ENCODE measurements at places on chromosomes 11 and 22. TPM values are rescaled to one million over a fixed set of nuclear protein-coding genes. Genes with fewer than 3 reads are reported as not detected.
A peak's percentile ranks its signal among the peaks of the same experiment; 100 is the strongest.

DNA sequence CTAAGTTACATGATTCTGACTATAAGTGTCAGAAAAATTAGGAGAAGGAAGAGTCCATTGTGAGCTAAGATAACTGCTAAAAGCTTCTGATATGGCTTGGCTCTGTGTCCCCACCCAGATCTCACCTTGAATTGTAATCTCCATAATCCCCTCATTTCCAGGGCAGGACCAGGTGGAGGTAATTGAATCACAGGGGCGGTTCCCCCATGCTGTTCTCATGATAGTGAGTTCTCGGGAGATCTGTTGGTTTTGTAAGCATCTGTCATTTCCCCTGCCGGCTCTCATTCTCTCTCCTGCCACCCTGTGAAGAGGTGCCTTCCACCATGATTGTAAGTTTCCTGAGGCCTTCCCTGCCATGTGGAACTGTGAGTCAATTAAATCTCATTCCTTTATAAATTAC lies 230.2 kb downstream of the OPCML start:
- DNase-seq = no peak

The KCNJ4 gene
- 18.4 TPM for total RNA-seq

DNA sequence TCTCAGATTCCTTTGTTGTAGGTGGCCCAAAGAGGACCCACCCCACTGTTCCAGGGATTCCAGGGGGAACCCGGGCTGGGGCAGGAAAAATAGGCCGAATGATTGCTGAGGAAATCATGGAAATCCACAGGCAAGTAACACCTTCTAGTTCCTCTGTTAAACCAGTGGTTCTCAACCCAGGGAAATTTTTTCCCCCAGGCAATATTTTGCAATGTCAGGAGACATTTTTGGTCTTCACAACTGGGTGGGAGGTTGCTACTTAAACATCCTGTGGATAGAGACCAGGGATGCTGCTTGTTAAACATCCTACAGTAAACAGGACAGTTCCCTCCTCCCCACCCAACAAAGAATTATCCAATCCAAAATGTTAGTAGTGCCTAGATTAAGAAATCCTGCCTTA lies 84.7 kb downstream of the BTBD10 start:
- DNase-seq = no peak

DNA sequence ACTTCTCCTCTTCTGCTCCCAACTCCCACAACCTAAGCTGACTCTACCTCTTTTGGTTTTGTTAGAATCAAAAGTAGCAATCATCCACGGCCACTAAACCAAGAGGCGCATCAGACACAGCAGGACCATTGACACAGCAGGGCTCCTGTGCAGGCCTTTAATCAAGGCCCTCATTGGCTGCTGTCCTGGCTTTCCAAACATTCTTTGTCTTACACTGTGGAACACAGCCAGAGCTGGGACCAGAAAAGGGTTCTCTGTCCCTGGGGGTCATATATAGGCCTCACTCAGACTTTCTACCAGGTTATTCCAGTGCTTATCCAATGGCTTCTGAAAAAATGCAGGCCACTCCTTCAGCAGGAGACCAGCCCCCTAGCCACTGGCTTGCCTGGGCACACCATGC lies 212.7 kb upstream of the NTM start:
- DNase-seq = no peak

The OR5A1 gene
- total RNA-seq = not detected

DNA sequence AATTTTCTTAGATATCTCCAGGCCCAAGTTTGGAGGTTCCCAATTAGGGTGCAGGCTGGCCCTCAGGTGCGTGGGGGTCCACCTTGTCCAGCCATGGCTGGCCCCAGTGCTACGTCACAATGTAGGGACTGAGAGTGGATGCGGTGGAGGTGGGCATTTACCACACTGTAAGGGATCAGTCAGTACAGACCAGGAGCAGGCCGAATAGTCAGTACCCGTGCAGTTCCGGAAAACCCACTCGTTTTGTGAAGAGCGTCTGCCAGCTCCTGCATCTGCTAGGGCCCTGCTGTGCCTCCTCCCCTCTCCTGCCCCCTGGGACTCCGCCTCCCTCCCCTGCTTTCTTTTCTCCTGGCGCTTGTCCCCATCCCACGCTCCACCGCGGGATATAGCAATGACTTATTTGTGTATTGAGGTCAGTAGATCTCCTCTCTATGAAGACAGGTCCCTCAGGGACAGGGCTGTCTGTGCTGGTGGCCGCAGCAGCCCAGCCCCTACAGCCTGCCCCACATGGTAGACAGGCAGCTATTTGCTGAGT lies 50.4 kb upstream of the SEPTIN5 start:
- DNase-seq = peak; percentile 73

The OR4C45 gene
- not detected for total RNA-seq

GRCh38 chr11:78100676-78101472 lies 21.2 kb upstream of the NDUFC2 start:
- no peak for DNase-seq

The TMEM126B gene
- 53.1 TPM for total RNA-seq

- DNase-seq = no peak
Observed at GRCh38 chr11:107928767-107929507, 689 bp downstream of the RAB39A start.

DNA sequence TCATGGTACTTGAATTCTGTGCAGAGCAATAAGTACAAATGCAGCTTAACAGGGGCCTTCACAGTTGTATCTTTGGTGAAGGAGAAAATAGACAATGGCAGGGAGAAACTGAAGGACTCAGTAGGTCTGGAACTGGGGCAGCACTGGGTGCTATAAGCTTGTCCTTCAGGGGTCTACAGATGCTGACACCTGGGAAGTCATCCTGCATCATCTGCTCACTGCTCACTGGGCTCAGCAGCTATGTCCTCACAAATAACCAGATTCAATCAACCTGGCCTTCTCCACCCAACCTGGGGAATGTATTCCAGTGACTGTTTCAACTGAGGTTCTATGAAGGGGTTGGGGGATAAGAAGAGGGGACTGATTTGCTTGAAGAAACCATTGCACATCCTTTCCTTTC lies 117.0 kb downstream of the ZNF280B start:
- no peak for DNase-seq

GRCh38 chr22:49015459-49015858 lies 812.2 kb downstream of the BRD1 start:
- no peak for DNase-seq

The SSTR3 gene
- not detected for total RNA-seq

DNA sequence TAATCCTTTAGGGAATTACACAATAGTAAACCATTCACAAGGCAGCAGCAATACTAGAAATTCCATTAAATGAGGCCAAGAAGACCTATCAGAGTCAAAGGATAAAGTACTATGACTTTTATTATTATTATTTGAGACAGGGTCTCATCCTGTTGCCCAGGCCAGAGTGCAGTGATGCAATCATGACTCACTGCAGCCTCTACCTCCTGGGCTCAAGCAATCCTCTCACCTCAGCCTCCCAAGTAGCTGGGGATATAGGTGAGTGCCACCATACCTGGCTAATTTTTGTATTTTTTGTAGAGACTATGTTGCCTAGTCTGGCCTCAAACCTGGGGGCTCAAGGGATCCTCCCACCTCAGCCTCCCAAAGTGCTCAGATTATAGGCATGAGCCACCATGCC lies 51.8 kb downstream of the TTC28 start:
- DNase-seq = no peak

The DCDC1 gene
- total RNA-seq = not detected

GRCh38 chr11:86743223-86744118 lies 56.9 kb upstream of the PRSS23 start:
- no peak for DNase-seq

- DNase-seq = no peak
Observed at GRCh38 chr11:19751055-19751454, 38.4 kb downstream of the NAV2 start.

DNA sequence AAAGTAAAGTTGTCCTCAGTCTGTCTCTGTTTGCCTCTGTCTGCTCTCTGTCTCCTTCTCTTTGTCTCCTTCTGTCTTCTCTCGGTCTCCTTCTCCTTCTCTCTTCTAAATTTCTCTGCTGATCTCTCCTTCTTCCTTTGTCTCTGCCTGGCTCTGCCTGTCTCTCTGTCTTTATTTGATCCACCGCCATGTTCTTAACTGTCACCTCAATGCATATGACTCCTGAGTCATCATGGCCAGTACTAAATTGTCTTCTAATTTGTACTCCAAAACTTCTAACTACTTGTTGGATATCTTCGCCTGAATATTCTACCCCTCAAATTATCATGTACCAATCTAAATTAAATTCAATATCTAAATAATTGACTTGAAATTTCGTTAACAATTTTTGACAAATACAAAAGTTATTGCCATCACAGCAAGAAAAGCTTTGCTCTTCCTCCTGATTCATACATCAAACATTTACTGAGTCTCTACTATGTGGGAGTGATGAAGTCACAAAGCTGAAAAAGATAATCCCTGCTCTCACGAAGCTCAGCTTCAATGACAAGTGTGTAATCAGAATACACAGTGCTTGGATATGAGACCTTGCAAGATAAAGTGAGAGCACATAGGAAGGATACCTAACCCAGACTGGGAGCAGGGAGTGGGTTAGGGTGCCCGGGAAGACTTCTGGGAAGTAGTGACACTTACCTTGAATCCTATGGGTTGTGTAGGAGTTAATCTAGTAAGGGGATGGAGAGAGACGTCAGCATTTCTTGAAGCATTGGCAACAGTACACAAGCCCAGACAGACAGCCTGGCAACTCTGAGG lies 193.0 kb downstream of the MAML2 start:
- DNase-seq = no peak

The SIK2 gene
- total RNA-seq = 17.3 TPM

DNA sequence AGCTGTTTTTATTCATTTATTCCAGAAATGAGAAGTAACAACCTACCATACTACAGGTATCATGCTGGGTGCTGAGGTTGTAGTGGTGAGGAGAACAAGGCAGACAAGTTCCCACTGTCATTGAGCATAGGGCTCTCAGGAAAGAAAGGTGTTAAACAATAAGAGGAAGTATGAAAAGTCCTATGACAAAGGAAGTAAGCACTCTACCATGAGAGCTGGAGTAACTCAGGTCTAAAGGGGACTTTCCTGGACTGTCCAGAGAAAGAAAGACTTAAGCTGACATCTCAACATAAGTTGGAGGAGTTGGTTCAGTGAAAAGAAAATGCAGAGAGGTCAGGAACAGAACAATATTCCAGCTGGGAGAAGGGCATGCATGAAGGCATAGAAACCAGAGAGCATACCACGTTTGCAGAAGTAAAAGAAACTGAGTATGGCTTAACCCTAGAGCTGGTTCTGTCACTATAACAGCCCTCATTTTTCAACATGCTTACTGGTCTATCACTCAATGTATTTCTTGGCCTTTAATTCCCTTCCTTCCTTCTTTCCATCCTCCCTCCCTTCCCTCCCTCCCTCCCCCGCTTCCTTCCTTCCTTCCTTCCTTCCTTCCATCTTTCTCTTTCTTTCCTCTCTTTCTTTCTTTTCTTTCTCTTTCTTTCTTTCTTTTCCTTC lies 137.8 kb upstream of the BDNF start:
- DNase-seq = no peak

The ANKK1 gene
- total RNA-seq = not detected

- no peak for DNase-seq
Observed at GRCh38 chr11:117191680-117192400, 7.3 kb upstream of the TAGLN start.

The CTSW gene
- 0.20 TPM for total RNA-seq

The PHOX2A gene
- not detected for total RNA-seq

DNA sequence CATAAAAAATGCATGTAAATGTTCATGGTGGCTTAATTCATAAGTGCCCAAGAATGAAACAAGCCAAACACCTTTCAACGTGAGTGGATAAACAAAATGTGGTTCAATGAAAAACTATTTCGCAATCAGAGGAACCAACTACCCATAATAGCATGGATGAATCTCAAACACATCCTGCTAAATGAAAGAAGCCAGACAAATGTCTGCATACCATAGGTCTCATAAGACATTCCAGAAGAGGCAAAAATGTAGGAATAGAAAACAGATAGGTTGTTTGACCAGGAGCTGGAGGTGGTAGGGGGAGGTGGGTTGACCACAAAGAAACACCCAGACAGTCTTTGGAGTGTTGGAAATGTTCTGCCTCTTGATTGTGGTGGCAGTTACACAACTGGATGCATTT lies 13.2 kb upstream of the OSBPL5 start:
- no peak for DNase-seq

DNA sequence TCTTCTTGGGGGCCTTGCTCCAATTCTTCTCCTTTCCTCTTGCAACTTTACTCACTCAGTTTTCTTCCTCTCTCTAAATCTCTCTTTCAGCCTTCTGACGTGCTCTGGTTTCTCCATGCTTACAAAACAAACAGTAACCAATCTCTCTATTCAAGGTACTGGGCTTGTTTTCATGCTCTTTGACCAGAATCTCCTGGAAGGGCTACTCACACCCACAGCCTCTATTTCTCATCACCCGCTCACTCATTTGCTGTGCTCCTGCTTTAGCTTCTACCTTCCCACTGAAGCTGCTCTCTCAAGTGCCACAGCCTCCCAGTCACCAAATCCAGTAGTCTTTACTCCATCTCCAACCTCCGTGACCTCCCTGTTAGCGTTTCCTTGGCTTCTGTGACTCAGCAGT lies 60.4 kb downstream of the SERGEF start:
- DNase-seq = no peak

DNA sequence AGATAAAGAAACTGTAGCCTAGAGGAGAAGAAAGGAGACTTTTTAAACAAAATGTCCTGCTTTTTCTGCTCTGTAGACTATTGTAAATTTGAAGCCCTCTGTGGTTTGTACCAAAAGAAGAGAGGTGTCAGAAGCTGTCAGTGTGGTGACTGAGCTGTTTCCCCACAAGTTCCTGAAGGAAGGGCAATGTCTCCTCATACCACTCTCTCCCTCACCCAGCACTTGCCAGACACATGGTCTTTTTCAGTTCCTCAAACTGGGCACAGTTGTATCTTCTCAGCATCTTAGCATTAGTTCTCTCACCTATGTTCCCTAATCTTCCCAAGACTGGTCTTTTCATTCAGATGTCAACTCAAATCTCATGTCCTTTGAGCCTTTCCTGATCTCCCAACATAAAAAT lies 4.3 kb downstream of the BCO2 start:
- no peak for DNase-seq

GRCh38 chr11:114197799-114198500 lies 98.2 kb upstream of the NNMT start:
- DNase-seq = peak; percentile 80

The RIMBP3C gene
- 0.05 TPM for total RNA-seq

DNA sequence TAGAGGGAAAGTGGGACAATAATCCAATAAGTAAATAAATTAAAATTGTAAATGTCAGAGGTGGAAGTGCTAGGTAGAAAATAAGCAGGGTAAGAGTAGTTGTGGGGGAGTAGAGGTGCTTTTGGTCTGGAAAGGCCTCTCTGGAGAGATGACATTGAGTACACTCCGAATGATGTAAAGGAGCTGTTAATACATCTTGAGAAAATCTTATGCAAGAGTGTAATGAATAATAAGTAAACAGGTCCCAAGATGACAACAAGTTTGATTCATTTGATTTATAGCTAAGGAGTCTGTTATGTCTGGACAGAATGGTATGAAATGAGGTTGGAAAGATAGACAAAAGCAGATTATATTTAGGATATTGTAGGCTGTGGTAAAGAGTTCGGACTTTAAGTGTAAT lies 87.5 kb downstream of the TMEM135 start:
- DNase-seq = no peak

Measured in heart right ventricle (tissue), 16 donors.